ENCODE measurements at places on chromosomes 1 and 21.

GRCh38 chr1:169511316-169512005 lies 25.7 kb upstream of the SLC19A2 start:
- DNase-seq: no peak

DNA sequence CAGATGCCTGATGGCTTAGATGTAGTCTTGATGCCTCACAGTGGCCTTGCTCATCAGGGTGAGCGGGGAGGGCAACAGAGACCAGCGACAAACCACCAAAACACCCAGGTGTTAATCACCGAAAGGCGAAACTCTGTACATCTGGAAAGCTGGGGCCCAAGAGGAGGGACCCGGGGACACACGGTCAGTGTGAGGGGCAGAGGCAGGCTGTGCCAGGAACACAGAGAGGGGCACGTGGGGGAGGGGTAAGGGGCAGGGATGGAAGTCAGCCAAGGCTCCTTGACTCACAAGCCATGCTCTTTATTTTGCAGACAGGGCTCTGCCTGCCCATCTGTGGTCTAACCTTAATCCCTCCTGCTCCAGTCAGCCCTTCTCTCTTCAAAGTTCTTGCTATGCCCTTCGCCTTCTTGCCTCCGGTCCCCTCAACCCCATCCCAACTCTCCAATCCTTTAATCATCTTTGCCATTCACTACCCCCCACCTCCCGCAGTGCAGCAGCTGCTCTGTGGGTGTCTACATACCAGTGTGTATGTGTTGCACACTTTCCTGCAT lies 4.3 kb downstream of the MEF2D start:
- DNase-seq: no peak

DNA sequence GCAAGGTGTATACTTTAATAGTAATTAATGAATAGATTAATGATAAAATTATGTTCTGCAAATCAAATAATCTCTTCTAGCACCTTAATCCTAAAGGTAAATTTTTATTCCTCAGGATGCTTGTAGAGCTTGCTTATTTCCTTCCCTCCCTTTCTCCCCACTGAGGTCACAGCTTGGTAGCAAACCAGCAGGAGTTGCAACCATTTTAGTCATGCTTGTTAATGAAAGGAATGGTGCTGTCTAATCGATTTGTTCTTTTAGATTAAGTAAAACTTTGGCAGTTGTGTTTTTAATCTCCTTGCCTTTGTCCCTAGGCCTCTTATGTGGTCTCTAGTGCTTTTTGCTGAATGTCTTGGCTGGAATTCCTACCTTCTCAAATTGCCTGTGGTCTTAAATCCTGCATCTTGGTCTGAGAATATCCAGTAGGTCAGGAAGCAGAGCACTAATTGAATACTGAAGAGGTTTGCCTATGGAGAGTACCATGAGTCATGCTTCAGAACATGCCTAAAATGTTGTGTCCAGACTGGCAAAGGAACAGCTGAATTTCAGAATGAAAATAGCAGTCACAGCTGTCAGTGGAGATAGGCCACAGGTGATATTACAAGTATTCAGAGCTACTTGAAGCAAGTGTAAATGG lies 36.3 kb upstream of the RWDD3 start:
- DNase-seq: no peak

GRCh38 chr1:192707978-192708547 lies 72.1 kb downstream of the RGS13 start:
- no peak for DNase-seq

DNA sequence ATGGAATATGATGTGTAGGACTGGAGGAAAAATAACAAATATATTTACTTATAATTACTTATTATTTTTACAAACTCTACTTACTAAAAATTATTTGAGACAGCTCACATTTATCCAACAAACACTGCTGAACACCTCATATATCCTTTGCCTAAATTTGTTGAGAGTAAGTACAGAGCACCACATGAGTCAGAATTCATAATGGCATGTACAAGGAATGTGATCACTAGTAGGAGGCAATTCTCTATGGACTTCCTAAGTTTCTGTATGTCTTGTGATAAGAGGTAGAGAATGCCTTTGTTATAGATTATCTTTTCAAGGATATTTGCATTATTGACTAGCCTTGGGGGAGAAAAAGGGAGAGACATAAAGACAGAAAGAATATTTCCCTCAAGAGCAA lies 8.2 kb upstream of the ST6GALNAC3 start:
- no peak for DNase-seq

DNA sequence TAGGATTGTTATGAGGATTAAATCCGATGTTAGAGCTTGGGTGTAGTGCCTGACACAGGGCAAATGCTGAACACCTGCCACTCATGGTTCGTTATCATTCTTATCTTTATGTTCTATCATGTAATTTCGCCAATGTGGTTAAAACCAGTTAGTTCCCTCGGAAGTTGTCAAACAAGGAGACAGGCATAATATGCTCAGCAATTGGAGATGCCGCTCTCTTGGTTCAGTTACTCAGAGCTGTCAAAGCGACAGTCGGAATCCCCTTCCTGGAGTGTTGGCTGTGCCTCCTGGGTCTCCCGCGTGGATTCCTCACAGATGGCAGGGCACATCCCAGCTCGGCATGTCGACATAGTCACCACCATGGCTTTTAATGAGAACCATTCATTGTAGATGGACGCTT lies 192.2 kb downstream of the ROR1 start:
- DNase-seq: no peak

DNA sequence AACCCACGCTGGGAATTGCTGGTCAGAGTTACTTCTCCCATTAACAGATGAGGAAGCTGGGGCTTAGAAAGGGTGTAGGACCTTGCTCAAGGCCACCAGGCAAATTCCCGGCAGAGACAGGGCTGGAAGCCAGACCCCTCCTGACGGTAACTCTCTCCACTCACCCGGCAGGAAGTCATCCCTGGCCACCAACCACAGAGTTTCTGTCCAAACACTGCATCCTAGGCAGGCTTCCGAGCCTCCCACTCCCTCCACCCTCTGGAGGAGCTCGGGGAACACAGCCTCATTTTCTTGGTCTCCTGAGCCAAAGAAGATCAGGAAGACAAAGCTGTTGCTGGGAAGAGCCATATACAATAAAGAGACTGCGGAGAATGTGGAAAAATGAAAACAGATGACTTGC lies 25.0 kb upstream of the ZNF436 start:
- peak; percentile 88 for DNase-seq

DNA sequence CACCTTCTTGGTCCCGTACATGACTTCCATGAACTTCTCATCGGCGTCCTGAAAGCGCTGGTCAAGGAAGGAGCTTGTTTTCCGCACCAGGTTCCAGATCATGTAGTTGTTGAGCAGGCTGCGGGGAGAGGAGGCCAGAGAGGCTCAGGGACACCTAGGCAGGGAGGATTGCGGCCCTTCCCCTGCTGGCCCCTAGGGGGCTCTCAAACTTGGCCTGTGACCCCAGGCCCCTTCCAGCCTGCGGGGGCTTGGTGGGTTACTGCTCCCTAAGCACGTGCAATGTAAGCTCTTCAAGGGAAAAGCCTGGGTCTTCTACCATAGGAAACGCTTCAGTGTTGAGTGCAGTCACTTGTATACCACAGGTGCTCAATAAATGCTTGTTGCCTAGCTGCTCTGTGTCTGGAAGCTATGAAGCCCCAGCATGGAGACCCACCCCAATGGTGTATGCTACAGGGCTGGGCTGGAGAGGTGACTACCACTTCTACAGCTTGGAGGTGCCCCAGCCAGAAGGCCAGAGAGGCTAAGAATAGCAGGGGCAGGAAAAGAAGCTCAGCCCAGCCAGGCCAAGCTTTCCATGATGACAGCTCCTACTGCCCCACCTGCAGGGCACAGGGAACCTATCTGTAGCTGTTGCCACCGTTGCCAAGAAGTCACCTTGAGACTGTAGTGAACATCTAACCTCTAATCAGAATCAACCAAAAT lies 45.1 kb downstream of the ECE1 start:
- no peak for DNase-seq

GRCh38 chr1:91877574-91878208 lies 8.3 kb downstream of the TGFBR3 start:
- DNase-seq: no peak

- peak; percentile 51 for DNase-seq
Observed at GRCh38 chr1:50968821-50969610, 1.0 kb upstream of the CDKN2C start.

DNA sequence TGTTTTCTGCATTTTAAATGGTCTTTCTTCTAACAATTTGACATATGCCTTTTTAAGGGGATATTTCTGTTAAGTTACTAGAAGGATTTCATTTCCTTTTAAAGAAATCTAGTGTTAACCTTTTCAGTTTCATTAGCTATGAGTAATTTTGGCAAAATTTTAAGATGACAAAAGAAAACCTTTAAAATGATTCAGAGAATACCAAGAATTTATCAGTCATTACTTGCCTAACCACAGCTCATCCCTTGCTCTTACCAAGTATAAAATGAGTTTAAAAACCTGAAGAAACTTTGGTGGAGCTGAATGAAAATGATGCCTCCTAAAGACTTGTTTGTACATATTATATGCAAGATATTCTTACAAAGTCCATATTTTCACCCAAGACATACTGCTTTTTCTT lies 101.7 kb downstream of the NEK7 start:
- DNase-seq: no peak

DNA sequence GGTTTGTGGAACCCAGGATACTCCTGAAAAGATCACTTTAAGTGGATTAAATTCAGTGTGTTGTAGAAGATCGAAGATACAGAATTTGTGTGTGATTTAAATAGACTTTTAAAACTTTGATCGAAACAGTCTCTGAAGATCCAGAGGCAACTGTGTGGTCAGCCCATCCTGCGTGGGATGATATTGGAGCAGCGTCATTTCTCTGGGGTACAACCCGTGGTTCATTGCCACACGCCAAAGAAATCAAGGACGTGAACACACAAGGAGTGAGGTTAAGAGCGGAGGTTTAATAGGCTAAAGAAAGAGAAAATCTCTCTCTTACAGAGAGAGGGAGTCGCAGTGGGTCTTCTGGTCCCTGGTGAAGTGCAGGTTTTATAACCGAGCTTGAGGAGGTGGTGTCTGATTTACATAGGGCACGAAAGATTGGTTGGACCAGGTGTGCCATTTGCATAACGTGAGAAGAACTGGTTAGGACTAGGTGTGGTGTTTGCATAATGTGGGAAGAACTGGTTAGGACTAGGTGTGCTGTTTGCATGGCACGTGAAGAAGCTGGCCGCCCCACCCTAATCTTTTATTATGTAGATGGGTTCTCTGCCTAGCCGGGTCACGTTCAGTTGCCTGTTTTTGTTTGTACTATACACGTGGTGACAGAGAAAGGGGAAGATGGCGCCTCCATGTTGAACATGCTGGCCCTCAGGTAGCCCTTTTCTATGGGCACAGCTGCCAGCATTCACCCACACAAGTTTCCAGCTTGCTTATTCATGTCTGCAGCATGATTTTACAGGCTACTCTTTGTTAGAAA lies 82.3 kb downstream of the ADSS2 start:
- DNase-seq: no peak

DNA sequence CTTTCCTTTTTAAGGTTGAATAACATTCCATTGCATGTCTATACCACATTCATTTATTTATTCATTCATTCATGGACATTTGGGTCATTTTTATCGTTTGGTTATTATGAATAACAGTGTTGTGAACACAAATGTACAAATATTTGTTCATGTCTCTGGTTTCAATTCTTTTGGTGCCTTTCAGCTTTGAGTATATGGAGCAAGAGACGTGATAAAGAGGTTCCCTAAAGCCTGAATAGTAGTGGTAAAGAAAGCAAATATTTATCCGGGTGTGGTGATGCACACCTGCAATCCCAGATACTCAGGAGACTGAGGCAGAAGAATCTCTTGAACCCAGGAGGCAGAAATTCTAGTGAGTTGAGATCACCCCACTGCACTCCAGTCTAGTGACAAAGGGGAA lies 5.3 kb upstream of the RLF start:
- DNase-seq: no peak

- DNase-seq: no peak
Observed at GRCh38 chr1:41449326-41449921, 35.1 kb downstream of the EDN2 start.

DNA sequence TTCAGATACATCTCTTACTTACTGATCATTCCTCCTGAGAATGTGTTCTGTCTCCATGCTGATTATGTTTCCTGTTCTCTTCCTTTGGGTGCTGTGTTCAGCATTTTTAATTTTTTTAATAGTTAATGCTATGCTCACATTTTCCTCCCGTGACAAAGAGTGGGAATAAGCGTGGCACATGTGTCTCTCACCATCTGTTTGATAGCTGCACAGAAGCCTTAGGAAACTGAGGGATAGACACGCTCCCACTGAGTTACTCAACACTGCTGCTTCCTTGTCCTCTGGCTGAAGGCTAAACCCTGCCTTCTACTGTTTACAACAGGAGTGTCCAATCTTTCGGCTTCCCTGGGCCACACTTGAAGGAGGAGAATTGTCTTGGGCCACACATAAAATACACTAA lies 264.2 kb downstream of the DISC1 start:
- DNase-seq: no peak

GRCh38 chr21:46193829-46194373 lies 9.6 kb upstream of the SPATC1L start:
- no peak for DNase-seq

GRCh38 chr1:86739648-86740509 lies 35.5 kb downstream of the SH3GLB1 start:
- DNase-seq: no peak

GRCh38 chr1:212108981-212109380 lies 73.4 kb downstream of the DTL start:
- no peak for DNase-seq

- no peak for DNase-seq
Observed at GRCh38 chr21:38495696-38496095, 2.6 kb downstream of the ERG start.

DNA sequence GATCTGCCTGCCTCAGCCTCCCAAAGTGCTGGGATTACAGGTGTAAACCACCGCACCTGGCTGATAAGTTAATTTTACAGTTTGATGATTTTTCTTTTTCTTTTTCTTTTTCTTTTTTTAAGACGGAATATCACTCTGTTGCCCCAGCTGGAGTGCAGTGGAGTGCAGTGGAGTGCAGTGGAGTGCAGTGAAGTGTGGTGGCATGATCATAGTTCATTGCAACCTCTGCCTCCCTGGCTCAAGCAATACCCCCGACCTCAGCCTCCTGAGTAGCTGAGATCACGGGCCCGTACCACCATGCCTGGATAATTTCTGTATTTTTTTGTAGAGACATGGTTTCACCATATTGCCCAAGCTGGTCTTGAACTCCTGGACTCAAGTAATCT lies 84.4 kb upstream of the CXADR start:
- DNase-seq: no peak

GRCh38 chr1:50348449-50349241 lies 74.6 kb downstream of the DMRTA2 start:
- no peak for DNase-seq

GRCh38 chr1:15684042-15684461 lies at the start of gene PLEKHM2:
PLEKHM2 (plus strand) TSS chr1:15684320; CDS start chr1:15684559, 239 bp downstream.
- peak; percentile 58 for DNase-seq

- DNase-seq: no peak
Observed at GRCh38 chr1:167088746-167089417, 1.3 kb downstream of the GPA33 start.

DNA sequence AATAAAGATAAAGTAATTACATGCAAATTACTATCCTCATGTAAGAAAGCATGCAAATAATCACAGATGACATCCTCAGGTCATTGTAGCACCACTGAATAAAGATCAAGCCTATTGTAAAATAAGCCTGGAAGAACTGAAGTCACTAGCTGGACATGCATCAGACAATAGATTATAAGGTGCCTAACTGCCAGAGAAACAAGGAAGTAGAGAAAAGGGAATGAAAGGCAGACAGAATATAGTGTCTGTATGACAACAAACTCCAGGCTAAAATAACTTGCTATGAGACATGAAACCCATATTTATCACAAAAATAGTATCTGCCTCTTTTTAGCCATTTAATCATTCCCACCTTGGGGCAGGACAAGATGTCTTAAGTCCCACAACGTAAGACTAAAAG lies 108.7 kb downstream of the ENAH start:
- no peak for DNase-seq

GRCh38 chr1:228058949-228059633 lies 23.4 kb upstream of the ARF1 start:
- DNase-seq: no peak
